Ecto neural progenitor cell (in vitro differentiated cells): ENCODE measurements at places on chromosomes 3 and 15.

DNA sequence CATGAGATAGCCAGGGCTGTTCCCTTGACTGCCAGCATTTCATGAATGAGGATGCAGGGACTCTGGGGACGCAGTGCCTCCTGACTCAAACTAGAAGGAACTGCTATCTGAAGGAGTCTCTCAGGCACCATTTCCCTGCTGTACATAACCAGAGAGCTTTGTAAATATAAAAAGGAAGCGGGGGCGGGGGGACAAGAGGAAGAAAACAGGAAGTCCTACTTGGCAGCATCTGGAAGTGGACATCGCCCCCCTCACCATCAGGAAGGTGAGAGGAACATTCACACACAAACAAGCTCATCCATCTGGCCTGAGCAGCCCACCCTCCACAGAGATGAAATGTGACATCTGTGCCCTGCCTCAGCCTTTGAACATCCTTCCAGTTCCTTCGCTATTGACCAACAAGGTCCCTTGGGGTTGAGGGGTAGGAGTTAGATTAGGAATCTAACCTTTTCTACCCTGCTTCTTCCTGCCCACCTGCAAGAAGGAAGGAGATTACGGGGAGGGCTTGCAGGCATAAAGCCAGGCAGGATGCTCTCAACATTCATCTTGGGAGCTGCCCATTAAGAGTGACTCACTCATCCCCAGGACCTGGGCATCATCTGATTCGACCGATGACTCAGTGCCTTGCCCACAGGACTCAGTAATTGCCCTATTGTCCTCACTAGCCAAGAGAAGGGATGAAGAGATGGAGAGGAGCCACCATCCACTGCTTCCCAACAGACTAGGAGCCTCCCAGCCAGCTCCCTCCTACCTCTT is 31.9 kb downstream of the SH3BP5 start:
- no peak for DNase-seq

DNA sequence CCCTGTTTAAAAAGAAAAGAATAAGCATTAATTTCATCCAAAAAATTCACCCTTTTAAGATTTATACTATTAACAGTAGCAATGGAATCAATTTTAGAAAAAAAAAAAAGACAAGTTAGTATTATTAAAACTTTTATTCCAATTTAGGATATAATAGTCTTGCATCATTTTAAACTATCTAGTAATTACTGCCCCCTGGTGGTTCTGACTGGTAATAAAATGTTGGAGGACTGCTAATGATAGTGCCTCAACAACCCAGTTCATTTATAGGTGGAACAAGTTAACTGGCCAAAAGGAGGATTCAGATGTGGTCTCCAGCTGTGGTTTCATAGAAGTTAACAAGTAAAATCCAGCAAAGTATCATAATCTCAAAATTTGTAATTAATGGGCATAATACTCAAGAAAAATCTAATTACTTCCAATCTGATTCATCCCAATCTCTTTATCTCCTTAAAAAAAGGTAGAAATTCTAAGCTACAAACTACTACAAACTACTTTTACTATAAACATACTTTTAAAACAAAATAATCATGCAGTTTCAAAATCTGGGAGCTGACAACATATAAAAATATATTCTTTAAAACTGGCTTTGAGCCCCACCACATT is 30.7 kb upstream of the WDR49 start:
- no peak for DNase-seq

GRCh38 chr3:106333911-106334618 is 465.3 kb upstream of the CBLB start:
- DNase-seq = no peak

GRCh38 chr3:149042789-149043386 is 43.4 kb downstream of the HLTF start:
- no peak for DNase-seq

GRCh38 chr3:104206925-104207324 is 1159.8 kb upstream of the ALCAM start:
- DNase-seq = no peak

DNA sequence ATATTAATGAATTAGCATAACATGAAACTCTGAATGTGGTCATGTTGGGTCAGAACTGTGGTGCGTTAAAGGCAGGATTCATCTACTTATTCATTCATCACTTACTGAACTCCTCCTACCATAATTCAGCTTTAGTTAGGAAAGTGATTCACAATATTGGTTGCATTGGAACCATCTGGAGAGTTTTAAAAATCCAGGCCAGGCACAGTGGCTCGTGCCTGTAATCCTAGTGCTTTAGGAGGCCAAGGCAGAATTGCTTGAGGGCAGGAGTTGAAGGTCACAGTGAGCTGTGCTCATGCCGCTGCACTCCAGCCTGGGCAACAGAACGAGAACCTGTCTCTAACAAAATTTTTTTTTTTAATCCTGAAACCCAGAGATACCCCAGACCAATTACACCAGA is 44.2 kb upstream of the ATG7 start:
- no peak for DNase-seq

DNA sequence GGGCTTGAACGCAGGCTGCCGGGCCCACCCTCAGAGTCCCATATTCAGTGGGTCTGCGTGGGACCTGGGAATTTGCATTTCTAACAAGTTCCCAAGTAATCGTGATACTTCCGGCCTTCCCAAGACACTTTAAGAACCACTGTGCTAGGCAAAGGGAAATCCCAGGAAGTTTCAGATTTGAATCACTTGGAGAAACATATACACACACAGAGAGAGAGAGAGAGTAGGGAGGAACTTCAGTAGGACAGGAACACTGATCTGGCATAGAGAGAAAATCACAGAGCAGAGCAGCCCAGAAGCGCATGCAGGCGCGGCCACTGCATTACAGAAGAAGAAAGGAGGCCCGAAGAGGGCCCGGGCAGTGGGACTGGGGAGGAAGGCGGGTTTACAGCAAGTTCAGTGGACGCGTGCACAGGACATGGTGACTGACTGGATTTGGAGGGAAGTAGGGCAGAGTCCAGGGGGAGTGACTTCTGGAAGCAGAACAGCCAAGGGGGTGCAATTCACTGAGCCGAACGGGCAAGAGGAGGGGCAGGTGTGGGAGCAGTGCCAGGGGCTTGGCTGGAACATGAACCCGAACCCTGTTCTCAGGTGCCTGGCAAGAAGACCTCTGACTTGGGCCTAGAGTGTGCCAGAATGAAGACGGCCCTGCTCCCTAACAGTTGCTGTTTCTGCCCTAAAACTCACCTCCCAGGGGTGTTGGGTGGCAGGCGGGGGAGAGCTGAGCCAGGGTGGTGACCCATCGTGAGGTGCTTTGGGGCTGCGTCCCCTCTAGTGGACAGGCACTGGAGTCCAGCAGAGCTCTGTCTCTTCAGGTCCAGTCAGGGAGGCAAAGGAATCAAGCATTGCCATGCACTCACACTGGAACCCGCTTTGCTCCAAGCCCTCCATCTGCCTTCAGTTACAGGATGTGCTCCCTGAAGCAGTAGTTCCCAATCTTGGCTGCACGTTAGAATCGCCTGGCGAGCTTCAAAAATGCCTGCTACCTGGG is 101.3 kb upstream of the HES1 start:
- DNase-seq = no peak

GRCh38 chr3:167742338-167742737 is 6.8 kb downstream of the SERPINI1 start:
- DNase-seq = no peak

DNA sequence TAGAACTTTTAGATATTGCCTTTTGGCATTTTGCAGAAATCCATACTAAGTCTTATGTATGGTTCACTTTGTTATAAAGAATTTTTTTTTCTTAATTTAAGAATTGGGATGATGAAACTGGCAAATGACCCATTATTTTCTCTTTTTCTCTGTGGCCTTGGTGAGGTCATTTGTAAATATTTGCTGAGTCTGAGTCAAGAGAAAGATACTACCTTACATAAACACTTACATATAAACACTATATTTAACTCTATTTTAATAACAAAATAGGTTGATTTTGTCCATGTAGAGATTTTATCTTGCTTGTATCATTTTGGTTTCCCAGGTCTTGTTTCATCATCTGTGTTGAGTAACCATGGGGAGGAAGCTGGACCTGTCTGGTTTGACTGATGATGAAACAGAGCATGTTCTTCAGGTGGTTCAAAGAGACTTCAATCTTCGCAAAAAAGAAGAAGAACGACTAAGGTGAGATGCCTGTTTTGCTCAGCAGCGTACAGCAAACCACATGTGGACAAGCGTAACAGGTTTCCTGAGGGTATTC is 91.1 kb downstream of the MYRIP start:
- no peak for DNase-seq

- no peak for DNase-seq
Measured at GRCh38 chr3:53384465-53385423, 37.4 kb upstream of the DCP1A start.

DNA sequence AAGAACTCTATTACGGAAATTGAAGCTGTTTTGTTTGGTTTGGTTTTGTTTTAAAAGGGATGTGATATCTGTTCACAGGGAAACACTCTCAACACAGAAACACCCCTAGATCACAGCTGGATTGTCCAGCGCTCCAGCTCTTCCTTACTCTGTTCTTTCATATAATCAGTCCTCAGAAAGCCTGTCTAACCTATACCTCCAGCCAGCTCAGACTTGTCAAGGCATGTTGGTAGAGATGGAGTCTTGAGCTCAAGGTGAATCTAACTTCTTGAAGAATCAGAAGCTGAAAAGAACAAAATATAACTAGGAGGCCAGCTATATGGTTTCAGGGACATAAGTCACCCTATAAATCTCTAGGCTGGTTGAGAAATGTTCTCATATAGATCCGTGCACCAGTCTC is 110.2 kb upstream of the EPHA3 start:
- DNase-seq = no peak

DNA sequence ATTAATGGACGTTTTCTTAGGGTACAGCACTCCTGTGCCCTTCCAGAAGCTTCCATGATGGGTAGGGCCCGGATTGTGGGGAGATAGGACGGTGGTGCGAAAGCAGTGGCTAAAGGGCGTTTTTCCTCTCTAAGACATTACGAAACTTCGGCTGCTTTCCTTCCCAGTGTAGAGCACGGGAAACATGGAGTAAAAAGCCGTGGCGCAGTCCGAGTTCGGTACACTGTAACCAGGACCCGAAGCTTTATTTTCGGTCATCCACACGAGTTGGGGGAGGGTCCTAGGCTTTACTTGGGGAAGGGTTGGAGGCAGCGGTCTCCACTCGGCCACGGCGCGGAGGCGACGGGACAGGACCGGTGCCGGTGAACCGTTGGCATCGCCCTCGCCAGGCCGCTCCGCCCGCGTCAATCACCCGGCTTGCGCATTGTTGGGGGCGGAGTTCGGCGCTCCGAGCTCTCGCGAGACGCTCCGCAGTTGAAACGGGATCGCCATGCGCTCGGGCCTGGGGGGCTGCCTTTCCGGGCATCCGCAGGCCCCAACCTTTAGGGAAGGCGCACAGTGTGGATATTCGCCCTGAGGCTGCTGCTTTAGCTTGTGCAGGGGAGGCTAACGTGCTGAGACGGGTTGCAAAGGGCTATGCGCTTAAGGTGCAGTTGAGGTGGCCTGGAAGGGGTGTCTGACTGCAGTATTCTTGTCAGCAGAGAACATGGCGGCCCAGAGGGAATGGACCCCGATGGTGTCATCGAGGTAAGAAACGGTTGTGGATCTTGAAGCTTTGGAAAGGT is 546 bp downstream of the EIF4A2 start:
- peak; percentile 85 for DNase-seq

- no peak for DNase-seq
Measured at GRCh38 chr3:152301745-152302181, 33.0 kb downstream of the MBNL1 start.

DNA sequence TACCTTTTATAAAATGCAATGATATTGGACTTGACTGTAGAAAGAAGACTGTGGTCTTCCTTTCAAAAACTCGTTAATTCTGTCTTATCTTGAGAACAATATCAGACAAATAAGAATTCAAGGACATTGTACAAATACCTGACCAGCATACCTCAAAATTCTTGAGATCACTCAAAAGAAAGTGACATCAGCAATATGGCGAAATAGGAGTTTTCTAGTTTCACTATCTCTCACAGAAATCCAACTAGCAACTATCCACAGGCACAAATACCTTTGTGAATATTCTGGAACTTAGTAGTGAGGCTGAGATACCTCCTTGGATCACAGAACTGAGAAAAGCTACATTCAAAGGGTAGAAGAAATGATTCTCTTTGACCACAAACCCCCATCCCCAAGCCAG is 419.7 kb downstream of the ZNF385D start:
- DNase-seq = no peak

- DNase-seq = no peak
Measured at GRCh38 chr3:61520966-61521628, 40.3 kb upstream of the PTPRG start.
